Lower lobe of right lung (tissue), 2 donors: ENCODE measurements at places on chromosomes 16 and 17. TPM values are rescaled to one million over a fixed set of nuclear protein-coding genes. Genes with fewer than 3 reads are reported as not detected.

Gene ZPBP2
- total RNA-seq = not detected

Gene TEKT1
- total RNA-seq = 9.7 TPM

DNA sequence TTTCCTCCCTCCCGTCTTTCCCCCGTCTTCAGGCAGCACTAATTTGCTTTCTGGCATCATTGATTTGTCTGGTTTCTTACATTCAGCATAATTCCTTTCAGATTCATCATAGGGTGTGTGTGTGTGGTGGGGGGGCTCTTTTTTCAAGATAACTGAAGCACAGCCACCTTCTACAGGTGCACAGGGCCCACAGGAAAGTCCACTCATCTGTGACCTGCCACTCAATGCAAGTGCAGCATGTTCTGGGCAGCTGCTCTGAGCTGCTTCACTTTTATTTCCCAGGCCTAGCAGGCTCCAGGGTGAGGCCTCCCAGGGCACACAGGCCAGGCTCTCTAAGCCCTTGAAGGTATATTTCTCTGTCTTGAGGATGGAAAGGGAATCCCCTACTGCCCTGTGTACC lies 35.2 kb upstream of the MYH10 start:
- no peak overlapping the region for H3K27ac ChIP-seq

DNA sequence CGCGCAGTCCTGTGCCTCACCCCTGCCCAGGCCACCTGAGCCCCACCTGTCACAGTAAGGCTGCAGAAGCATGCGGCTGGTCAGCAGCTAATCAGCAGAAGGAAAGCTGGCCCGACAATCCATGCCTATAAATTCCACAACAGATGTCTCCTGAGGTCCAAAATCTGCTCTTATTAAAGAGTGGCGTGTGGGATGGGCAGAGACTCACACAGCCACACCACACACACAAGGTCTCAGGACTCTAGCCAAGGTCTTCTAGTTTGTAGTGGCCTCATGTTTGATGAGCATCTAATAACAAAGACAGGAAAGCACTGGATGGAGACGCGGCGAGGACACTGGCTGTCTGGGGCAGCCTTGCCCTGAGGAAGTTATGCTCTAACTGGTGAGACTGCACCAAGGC lies 55.9 kb downstream of the ANKRD11 start:
- no peak for DNase-seq
- no peak overlapping the region for H3K4me3 ChIP-seq
- H3K27ac ChIP-seq = no peak overlapping the region
- H3K27me3 ChIP-seq = no peaks in the 10 kb centered on the region
- no peaks in the 10 kb centered on the region for H3K36me3 ChIP-seq

Gene ITGAX
- total RNA-seq = 188 TPM

- peaks cover 97% of the 10 kb centered on the region for H3K36me3 ChIP-seq
- no peaks in the 10 kb centered on the region for H3K4me1 ChIP-seq
- no peaks in the 10 kb centered on the region for H3K27me3 ChIP-seq
- no peak overlapping the region for H3K4me3 ChIP-seq
- no peak overlapping the region for H3K27ac ChIP-seq
These were observed 12.2 kb upstream of the PPP1R27 start for GRCh38 chr17:81846743-81847689.

GRCh38 chr16:24286741-24287405 lies 30.7 kb downstream of the CACNG3 start:
- no peak overlapping the region for H3K27ac ChIP-seq
- H3K4me3 ChIP-seq = no peak overlapping the region
- no peaks in the 10 kb centered on the region for H3K36me3 ChIP-seq
- H3K27me3 ChIP-seq = no peaks in the 10 kb centered on the region

Gene CDH16
- total RNA-seq = not detected

Gene GINS3
- 2.5 TPM for total RNA-seq

Gene OTOA
- total RNA-seq = 0.92 TPM

DNA sequence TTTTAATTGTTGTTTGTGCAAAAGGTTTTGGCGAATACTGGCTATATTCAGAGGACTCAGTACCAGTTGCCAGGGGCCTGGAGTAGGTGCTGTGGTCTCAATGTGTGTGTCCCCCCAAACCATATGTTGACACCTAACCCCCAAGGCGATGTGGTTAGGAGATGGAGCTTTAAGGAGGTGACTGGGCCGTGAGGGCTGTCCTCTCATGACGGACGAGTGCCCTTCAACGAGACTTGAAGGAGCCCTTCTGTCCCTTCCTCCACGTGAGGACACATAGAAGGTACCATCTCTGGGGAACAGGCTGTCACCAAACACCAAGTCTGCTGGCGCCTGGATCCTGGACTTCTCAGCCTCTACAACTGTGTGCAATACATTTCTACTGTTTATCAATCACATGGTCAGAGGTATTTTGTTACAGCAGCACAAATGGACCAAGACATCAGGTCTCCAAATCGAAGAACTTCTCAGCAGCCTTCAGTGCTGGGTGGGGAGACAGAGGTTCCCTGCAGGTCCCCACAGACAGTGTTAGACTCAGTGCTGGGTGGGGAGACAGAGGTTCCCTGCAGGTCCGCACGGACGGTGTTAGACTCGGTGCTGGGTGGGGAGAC lies 24.8 kb upstream of the METRNL start:
- no peak overlapping the region for H3K4me3 ChIP-seq
- no peaks in the 10 kb centered on the region for H3K27me3 ChIP-seq
- H3K27ac ChIP-seq = peak overlapping the region; percentile 74
- peak; percentile 37 for DNase-seq
- peaks cover 30% of the 10 kb centered on the region for H3K4me1 ChIP-seq

GRCh38 chr17:60167065-60167741 lies 17.4 kb downstream of the CA4 start:
- peaks cover 63% of the 10 kb centered on the region for H3K4me1 ChIP-seq
- H3K27ac ChIP-seq = no peak overlapping the region
- H3K4me3 ChIP-seq = no peak overlapping the region

DNA sequence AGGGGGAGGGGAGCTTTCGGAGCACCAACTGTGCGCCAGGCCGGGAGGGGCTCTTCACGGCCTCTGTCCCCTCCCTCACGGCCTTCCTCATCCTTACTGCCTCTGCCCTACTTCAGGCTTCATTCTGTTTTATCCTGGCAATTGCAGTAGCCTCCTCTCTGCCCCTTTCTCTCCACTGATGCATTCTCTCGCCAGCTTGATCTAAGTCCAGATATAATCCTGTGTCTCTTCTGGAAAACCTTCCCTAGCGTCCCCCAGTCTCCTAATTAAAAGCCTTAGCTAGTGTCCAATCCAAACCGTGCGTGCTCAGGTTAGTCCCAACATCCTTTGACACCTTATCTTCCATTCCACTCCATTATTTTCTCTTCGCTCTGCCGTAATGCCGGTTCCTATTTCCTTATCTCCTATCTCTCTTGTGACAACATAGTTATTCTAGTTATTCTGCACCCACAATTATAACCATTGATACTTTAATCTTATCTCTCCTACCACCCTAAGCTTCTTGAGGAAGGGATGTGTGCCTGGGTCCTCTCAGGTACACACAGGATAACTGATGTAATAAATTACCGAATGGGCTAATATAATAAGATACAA lies 869 bp downstream of the ZNF48 start:
- H3K4me1 ChIP-seq = peaks cover 43% of the 10 kb centered on the region
- H3K27ac ChIP-seq = peak overlapping the region; percentile 80

GRCh38 chr17:51000835-51001638 lies 119.6 kb downstream of the SPAG9 start:
- no peak overlapping the region for H3K4me3 ChIP-seq
- H3K4me1 ChIP-seq = no peaks in the 10 kb centered on the region
- no peaks in the 10 kb centered on the region for H3K27me3 ChIP-seq
- peaks cover 99% of the 10 kb centered on the region for H3K36me3 ChIP-seq

GRCh38 chr17:1640329-1641064 lies 5.0 kb downstream of the SCARF1 start:
- H3K27ac ChIP-seq = peak overlapping the region; percentile 56
- no peaks in the 10 kb centered on the region for H3K27me3 ChIP-seq
- peaks cover 29% of the 10 kb centered on the region for H3K4me1 ChIP-seq
- no peak for DNase-seq

Gene LITAFD
- total RNA-seq = not detected

DNA sequence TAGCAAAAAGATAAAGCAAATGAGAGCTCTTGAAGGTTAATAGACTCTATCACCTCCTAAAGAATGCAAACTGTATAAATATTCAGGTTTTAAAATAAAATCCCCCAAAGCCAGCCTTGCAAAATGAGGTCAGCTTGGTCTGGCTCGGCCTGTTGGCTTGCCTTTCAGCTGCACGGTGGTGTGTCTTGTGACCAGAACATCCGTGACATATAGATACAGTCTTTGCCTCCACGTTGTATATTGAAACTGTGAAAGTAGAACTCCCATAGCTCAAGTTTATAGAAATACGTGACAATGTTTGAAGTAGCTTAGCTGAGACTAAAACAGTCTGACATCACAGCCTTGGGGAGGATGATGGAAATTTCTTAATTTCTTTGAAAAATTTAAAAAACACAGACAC lies 236.6 kb upstream of the MYOCD start:
- no peaks in the 10 kb centered on the region for H3K27me3 ChIP-seq
- H3K4me3 ChIP-seq = no peak overlapping the region
- no peaks in the 10 kb centered on the region for H3K36me3 ChIP-seq
- no peaks in the 10 kb centered on the region for H3K4me1 ChIP-seq
- DNase-seq = no peak

- H3K4me3 ChIP-seq = no peak overlapping the region
- H3K27me3 ChIP-seq = peaks cover 56% of the 10 kb centered on the region
- no peak overlapping the region for H3K27ac ChIP-seq
- peak; percentile 50 for DNase-seq
- H3K4me1 ChIP-seq = peaks cover 25% of the 10 kb centered on the region
- H3K36me3 ChIP-seq = no peaks in the 10 kb centered on the region
These were observed 4.7 kb upstream of the FSCN2 start for GRCh38 chr17:81523402-81524038.

GRCh38 chr17:55177855-55178217 lies 86.9 kb upstream of the HLF start:
- no peaks in the 10 kb centered on the region for H3K4me1 ChIP-seq
- H3K4me3 ChIP-seq = no peak overlapping the region
- H3K27me3 ChIP-seq = no peaks in the 10 kb centered on the region
- no peaks in the 10 kb centered on the region for H3K36me3 ChIP-seq
- no peak overlapping the region for H3K27ac ChIP-seq
- DNase-seq = no peak

DNA sequence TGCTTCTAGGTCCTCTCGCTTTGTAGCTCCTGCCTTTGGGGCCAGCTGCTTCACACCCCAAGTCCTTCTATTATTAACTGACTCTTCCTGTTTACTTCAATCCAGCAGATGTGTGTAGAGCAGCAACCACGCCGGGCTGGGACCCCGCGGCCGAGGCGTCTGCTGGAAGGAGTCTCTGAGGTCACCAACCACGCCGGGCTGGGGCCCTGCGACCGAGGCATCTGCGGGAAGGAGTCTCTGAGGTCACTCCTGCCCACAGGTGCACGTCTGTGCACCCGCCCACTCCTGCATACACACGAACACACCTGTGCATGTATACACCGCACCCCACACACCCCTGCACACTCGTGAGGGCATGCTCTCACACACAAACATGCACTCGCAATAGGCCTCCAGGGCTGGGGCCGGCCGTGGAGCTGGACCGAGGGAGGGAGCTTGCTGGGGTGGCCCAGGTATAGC lies 7.8 kb upstream of the TEX19 start:
- DNase-seq = no peak
- peaks cover 9% of the 10 kb centered on the region for H3K4me1 ChIP-seq
- peaks cover 7% of the 10 kb centered on the region for H3K27me3 ChIP-seq
- no peaks in the 10 kb centered on the region for H3K36me3 ChIP-seq

Gene GRAPL
- total RNA-seq = 10.8 TPM

DNA sequence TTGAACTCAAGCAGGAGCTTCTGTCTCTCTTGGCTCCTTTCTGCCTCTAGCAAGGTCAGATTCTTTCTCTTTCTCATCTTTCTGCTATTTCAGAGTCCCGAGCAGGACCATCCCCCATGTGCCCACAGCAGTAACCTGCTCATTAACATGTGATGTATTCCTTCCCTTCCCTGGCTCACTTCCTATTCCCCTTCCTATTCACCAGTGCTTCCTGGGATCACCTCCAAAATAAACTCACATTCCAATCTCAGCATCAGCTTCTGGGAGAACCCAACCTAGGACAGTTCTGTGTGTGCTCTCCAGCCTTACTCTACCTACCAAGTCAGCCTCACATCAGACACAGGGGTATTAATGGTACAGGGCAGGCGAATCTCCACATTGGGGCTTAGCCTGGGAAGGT lies 546.4 kb upstream of the SALL1 start:
- no peak overlapping the region for H3K4me3 ChIP-seq
- no peaks in the 10 kb centered on the region for H3K27me3 ChIP-seq
- DNase-seq = no peak
- no peaks in the 10 kb centered on the region for H3K36me3 ChIP-seq

Gene KRTAP9-9
- total RNA-seq = not detected

Gene NPIPA5
- total RNA-seq = 12.3 TPM

- H3K4me3 ChIP-seq = no peak overlapping the region
- H3K36me3 ChIP-seq = no peaks in the 10 kb centered on the region
- H3K27me3 ChIP-seq = no peaks in the 10 kb centered on the region
- H3K27ac ChIP-seq = no peak overlapping the region
These were observed 42.9 kb downstream of the HAPSTR1 start for GRCh38 chr16:9134306-9134705.

Gene TEKT3
- total RNA-seq = 2.2 TPM

Gene IL17C
- total RNA-seq = not detected

- H3K27me3 ChIP-seq = peaks cover 4% of the 10 kb centered on the region
- no peaks in the 10 kb centered on the region for H3K36me3 ChIP-seq
- no peak for DNase-seq
These were observed 166.7 kb downstream of the RBFOX3 start for GRCh38 chr17:79444198-79444597.

Gene ITGA2B
- total RNA-seq = 5.2 TPM

DNA sequence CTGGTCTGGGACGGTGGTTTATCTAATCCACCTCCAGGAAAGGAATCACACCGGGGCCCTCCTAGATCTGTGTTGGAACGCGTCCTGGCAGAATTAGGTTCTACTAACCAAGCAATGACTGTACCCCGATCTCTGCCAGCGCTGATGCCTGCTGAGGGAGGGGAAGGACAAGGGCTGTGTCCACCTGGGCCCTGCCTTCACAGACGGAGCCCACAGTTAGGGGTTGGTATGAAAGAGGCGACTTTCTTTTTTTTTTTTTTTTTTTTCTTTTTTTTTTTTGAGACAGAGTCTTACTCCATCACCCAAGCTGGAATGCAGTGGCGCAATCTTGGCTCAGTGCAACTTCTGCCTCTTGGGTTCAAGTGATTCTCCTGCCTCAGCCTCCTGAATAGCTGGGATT lies 9.9 kb upstream of the KRT19 start:
- no peak for DNase-seq
- no peak overlapping the region for H3K4me3 ChIP-seq
- no peaks in the 10 kb centered on the region for H3K4me1 ChIP-seq
- peaks cover 5% of the 10 kb centered on the region for H3K27me3 ChIP-seq

GRCh38 chr17:64687961-64688360 lies 25.9 kb upstream of the SMURF2 start:
- no peaks in the 10 kb centered on the region for H3K4me1 ChIP-seq
- no peaks in the 10 kb centered on the region for H3K36me3 ChIP-seq
- H3K27ac ChIP-seq = no peak overlapping the region
- no peak overlapping the region for H3K4me3 ChIP-seq
